ENCODE measurements at places on chromosomes 11 and 22.

DNA sequence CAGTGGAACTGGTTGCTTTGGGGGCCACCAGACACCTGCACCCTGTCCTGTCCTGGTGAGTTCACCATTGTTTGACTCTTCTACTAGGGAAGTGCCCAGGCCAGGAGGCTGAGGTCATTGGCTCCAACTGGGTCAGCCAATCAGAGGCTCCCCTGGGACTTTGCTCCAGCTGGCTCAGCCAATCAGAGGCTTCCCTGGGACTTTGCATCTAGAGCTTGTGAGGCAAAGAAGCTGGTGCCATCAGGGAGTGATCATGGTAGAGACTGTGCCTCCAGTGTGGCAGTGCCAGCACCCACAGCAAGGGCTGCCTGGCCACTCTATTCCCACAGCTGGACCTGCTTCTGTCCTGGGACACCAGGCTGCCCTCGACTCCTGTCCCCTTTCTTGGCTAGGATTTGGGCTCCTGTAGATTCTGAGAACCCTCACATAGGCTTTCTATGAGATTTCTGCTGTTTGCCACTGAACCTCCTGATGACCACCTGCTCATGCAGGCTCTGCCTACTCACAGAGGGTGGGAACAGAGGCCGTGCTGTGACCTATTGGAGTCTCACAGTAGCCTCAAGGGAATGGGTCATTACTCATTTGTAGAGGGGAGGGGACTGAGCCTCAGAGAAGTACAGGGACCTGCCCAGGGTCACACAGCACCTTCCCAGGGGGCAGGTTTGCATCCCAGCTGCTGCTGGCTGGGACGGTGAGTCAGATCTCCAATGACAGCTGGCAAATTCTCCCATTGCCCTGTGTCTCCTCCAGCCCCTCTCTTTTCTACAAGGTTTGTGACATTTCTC, 59.2 kb upstream of the SHISAL1 start:
- no peak for DNase-seq

GRCh38 chr11:102361086-102362031, 14.3 kb downstream of the BIRC2 start:
- no peak for DNase-seq

GRCh38 chr11:70506986-70507385, 108.7 kb downstream of the CTTN start:
- no peak for DNase-seq

- DNase-seq = no peak
Measured at GRCh38 chr11:23097891-23098290, 237.6 kb upstream of the CCDC179 start.

GRCh38 chr22:26054841-26055605, 114.2 kb upstream of the SEZ6L start:
- DNase-seq = no peak

GRCh38 chr11:109865548-109866186, 227.5 kb upstream of the ZC3H12C start:
- no peak for DNase-seq

DNA sequence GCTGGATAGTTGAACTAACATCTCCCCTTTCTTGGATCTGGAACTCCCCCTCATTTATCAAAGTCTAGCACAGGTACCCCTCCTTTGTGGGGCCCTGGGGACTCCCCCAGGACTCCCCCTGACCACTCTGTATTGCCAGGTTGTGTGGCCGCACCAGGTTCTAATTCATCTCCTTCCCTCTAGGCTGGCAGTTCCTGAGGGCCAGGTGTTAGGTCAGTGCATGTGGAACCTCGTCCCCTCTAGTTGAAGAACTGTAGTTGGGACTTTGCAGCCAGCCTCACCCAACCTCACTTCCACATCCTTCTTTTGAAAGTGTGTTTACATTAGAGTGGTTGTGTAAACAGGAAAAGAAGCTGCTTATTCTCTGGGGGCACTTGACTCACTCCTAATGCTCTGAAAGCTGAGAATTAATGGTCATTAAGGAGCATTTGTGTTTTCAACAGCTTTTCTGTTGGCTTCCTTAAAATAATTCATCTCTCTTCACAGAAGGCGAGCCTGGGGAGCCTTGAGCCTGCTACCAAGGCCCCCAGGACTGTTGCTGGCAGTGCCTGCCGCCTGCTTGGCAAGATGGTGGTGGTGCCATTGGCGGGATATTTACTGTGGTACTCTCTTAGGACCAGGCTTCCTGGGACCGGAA, 11.8 kb downstream of the UPB1 start:
- DNase-seq = no peak

DNA sequence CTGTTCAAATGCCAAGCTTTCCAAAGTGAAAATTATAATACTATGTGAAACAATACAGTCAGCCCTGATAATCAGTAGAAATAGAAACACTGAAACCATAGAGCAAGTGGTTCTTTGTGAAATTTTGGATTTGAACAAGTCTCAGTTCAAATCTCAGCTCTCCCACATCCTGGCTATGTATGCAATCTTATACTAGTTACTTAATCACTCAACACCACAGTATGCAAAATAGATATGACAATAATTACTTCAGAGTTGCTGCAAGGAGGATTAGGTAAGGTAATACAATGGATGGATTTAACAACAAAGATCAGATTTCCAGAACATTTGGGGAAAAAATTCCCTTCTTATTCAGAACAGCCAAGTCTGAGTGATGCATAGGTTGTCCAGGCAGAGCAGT, 851.8 kb upstream of the CCDC90B start:
- no peak for DNase-seq

All from stimulated activated CD8-positive, alpha-beta memory T cell treated with anti-CD3 and anti-CD28 coated beads, Interleukin-15, amount 100 ng/mL, for 4 hours (primary cell).